Pancreas (tissue), 10 donors: ENCODE measurements at places on chromosomes 1 and 21. TPM values are rescaled to one million over a fixed set of nuclear protein-coding genes. Genes with fewer than 3 reads are reported as not detected.

Gene MCOLN3
- polyA plus RNA-seq = 9.5 TPM

GRCh38 chr1:58209575-58209974, 337.0 kb downstream of the OMA1 start:
- no peaks in the 10 kb centered on the region for H3K4me1 ChIP-seq
- no peak overlapping the region for H3K4me3 ChIP-seq
- no peaks in the 10 kb centered on the region for H3K27me3 ChIP-seq
- no peak overlapping the region for H3K27ac ChIP-seq
- DNase-seq = no peak
- no peaks in the 10 kb centered on the region for H3K36me3 ChIP-seq

GRCh38 chr1:146031476-146031875, 9.9 kb upstream of the HJV start:
- H3K27ac ChIP-seq = no peak overlapping the region
- H3K4me1 ChIP-seq = peaks cover 5% of the 10 kb centered on the region
- no peak overlapping the region for H3K4me3 ChIP-seq

Gene LTN1
- polyA plus RNA-seq = 4.4 TPM

DNA sequence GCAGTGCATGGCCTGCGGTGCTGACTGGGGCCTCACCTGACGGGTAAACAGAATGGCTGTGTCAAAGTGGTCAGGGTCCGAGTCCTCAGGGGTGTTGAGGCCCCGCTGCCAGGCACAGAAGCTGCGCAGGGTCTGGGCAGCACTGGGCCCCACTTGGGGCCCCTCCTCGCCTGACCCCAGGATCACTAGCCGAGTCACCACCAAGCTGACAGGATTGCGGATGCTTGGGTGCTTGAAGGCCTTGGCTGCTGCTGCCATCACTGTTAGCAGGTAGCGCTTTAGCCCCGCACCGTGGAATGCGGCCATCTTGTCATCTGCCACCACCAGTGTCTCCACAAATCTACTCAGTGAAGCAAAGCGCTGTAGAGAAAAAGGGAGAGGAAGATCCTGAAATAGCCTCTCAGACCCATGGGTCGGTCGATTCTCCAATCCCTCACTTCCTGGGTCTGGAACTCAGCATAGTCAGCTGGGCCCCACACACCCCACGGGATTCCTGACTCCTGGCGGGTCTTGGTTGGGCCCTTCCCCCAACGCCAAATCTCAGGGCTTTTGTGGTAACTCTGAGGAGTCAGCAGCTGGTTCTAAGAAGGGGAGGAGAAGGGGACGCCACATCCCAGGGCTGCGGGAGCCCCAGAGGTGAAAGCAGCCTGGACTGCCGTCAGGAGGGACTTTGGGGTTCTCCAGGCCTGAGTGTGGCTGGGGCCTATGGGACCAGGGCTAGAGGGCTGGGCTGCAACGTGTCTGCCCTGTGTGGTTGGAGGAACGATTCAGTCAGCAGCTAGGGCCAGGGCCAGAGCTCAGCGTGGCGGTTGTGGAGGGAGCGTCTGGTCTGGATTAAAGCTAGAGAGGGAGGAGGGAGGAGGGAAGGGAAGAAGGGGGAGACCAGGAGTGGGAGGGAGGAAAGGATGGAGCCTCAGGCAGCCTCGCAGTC, 2.1 kb downstream of the ADAMTS4 start:
- peaks cover 3% of the 10 kb centered on the region for H3K4me1 ChIP-seq
- no peaks in the 10 kb centered on the region for H3K36me3 ChIP-seq
- no peak overlapping the region for H3K27ac ChIP-seq
- no peak for DNase-seq
- H3K27me3 ChIP-seq = no peaks in the 10 kb centered on the region
- no peak overlapping the region for H3K4me3 ChIP-seq

GRCh38 chr1:50231209-50231608, 122.5 kb downstream of the ELAVL4 start:
- H3K27ac ChIP-seq = no peak overlapping the region
- no peak for DNase-seq
- H3K4me1 ChIP-seq = no peaks in the 10 kb centered on the region
- H3K4me3 ChIP-seq = no peak overlapping the region

GRCh38 chr1:113991467-113991997, 12.3 kb downstream of the OLFML3 start:
- no peak for DNase-seq
- no peaks in the 10 kb centered on the region for H3K4me1 ChIP-seq
- H3K4me3 ChIP-seq = no peak overlapping the region
- no peaks in the 10 kb centered on the region for H3K27me3 ChIP-seq
- H3K27ac ChIP-seq = no peak overlapping the region

GRCh38 chr1:212930986-212931678, 19.2 kb upstream of the VASH2 start:
- no peaks in the 10 kb centered on the region for H3K27me3 ChIP-seq
- no peak for DNase-seq
- H3K4me3 ChIP-seq = no peak overlapping the region
- no peaks in the 10 kb centered on the region for H3K4me1 ChIP-seq

DNA sequence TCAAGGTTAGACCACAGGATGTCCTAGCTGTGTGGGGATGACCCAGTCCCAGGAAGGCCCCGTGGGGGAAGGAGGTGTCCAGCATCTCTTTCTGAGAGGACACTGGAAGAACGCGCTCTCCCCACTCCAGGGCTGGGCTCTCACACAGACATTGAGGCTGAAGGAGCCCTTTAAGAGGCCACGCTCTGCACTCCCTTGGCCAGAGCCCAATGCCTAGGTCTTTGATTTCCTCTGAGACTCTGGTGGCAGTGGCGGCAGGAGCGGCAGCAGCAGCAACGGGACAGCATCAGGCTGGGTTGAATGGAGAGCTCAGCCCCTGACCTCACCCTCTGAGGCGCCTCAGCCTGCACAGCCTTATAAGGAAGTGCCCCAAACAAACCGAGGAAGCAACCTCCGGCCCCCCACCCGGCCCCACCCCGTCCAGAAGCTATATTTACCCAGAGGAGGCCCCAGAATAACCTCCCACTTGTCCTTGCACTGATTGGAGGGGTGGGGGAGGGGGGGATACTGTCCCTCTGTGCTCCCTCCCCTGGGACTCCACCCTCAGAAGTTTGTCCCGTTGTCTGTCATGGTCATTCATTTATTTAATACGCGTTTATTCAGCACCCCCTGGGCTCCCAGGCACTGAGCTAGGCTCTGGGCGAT, 12.3 kb downstream of the NES start:
- H3K4me1 ChIP-seq = peaks cover 11% of the 10 kb centered on the region
- no peak overlapping the region for H3K4me3 ChIP-seq
- no peak for DNase-seq
- H3K27ac ChIP-seq = no peak overlapping the region
- H3K27me3 ChIP-seq = no peaks in the 10 kb centered on the region
- no peaks in the 10 kb centered on the region for H3K36me3 ChIP-seq

DNA sequence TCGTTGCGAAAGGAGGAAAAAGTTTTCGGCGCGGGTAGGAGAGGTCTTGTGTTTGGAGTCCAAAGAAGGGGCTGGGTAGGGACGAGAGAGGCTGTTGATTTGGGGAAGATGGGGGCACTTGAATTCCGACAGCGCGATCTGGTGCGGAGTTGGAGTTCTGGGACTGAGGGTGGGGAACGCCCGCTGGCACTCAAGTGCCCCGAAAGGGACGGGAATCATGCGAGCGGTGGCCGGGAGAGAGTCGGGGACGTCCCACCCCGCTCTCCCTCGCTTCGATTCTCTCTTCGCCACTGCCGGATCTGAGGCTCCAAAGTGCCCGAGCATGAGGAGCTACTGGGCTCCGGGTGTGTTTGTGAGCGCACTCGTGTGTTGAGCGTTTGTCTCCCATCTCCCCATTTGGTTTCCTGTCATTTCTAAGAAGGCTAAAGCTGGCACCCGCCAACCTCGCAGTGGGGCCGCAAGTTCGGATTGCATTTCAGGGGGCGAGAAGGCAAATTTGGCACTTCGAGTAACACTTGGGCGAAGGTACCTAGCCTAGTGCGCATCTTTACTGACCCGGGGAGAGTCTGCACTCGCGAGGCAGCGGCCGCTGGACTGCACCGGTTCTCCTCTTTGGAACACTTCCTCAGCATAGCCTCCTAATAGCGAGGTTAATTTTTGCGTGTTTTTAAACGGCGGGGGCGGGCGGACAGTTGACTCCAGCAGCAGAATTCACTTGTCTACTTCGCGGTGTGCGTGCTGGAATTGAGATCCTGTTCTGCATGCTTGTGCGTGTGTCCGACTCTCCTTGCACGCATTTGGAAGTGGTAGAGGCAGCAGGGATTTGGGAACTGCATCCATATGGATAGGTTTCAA, 1.2 kb downstream of the CHRM3 start:
- peak overlapping the region; percentile 64 for H3K4me3 ChIP-seq
- no peaks in the 10 kb centered on the region for H3K36me3 ChIP-seq
- no peaks in the 10 kb centered on the region for H3K27me3 ChIP-seq
- peaks cover 4% of the 10 kb centered on the region for H3K4me1 ChIP-seq
- DNase-seq = peak; percentile 72
- H3K27ac ChIP-seq = peak overlapping the region; percentile 94

Gene OR2L8
- not detected for polyA plus RNA-seq

Gene ARHGAP30
- polyA plus RNA-seq = 0.70 TPM

DNA sequence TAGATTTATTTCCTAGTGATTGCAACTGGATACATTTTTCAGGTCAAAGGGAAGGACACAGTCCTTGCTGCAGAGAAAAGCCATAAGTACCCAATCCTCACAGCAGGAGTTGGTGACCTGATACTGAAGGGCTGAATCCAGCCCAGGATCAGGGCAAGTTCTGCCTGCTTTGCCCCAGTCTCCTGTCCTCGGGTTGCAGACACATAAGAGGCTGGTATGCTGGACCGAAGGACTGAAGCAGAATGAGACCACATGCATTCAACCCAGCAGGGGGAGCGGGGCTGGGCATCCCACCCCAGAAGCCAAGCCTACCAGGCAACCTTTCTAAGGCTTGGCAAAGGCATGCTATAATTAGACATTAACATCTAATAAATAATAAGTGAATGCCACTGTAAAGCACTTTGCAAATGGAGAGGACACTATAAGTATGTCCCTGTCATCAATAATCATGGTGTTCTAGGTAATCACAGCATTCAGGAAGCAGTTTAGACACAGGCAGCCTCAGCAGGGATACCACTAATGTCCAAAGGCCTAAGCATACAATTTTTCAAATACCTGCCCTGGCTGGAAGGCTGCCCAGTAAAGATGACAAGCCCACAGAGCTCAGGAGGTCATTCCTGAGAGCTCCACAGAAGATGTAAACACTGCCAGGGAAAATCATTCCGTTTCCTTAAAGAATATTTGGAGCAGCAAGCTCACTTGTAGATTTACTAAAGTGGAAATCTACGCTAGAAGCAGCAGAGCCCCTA, 47.6 kb downstream of the KRTAP19-8 start:
- H3K36me3 ChIP-seq = no peaks in the 10 kb centered on the region
- H3K27me3 ChIP-seq = no peaks in the 10 kb centered on the region
- H3K4me3 ChIP-seq = no peak overlapping the region

Gene CNTN2
- 0.27 TPM for polyA plus RNA-seq

Gene CDC42BPA
- 10.3 TPM for polyA plus RNA-seq

Gene CFAP107
- polyA plus RNA-seq = not detected

- no peaks in the 10 kb centered on the region for H3K27me3 ChIP-seq
- no peak overlapping the region for H3K27ac ChIP-seq
- H3K4me3 ChIP-seq = no peak overlapping the region
- no peak for DNase-seq
Observed at GRCh38 chr1:14440166-14440565, 158.3 kb upstream of the KAZN start.

GRCh38 chr1:66282891-66283621, 250.9 kb upstream of the SGIP1 start:
- H3K27ac ChIP-seq = no peak overlapping the region
- no peak for DNase-seq
- H3K4me1 ChIP-seq = no peaks in the 10 kb centered on the region

Gene TCP10L
- 0.27 TPM for polyA plus RNA-seq

DNA sequence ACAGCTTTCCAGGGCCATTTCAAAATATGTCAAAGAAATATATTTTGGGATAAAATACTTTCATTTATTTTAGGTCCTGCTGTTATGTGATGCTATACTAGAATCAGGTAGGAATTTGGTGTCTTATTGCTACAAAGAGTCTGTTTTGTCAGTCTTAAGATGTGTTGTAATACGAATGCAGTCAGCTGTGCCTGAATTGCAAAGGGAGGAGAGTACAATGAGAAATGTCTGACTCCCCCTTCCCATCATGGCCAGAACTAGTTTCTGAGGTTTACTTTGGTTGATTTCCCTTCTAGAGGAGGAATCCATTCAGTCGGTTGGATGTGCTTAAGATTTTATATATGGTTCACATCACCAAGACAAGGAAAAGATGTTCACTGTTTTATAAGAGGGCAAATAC, 75.7 kb upstream of the TNFSF18 start:
- no peak for DNase-seq
- H3K27ac ChIP-seq = no peak overlapping the region
- H3K27me3 ChIP-seq = no peaks in the 10 kb centered on the region
- no peak overlapping the region for H3K4me3 ChIP-seq
- H3K4me1 ChIP-seq = peaks cover 24% of the 10 kb centered on the region

Gene EFNA1
- 47.9 TPM for polyA plus RNA-seq

DNA sequence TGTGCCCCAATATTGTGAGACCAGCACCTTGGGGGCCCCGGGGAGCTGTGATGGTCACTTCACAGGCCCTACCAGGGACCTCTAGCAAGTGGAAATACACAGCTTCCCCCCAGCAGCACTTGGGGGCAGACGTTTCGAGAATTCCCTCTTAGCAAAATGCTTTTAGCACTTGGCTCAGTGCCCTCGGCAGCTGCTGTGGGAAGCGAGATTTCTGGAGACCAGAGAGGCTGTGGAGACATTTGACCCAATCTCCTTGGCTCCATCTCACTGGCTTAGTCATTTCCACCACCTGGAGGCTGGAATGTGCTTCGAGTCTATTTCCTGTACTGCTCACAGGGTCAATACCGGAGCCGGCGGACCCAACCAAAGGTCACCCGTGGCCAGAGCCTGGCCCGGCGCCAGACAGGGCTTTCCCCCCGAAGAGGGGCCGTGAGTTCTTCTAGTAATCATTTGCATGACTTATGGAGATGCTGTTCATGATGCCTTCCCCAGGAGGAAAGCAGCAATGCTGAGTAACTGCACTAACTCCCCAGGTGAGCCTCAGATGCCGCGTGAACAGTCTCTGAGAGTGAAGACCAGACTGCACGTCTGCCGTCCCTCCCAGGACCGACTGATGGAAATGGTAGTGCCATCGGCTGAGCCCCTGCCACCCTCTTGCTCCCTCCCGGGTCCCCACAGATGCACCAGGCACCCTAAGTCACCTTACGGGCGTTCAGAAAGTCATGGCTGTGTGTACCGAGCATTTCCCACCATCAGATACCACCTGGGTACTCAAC, 4.4 kb upstream of the C2CD2 start:
- no peaks in the 10 kb centered on the region for H3K36me3 ChIP-seq
- H3K4me3 ChIP-seq = no peak overlapping the region
- no peak for DNase-seq
- H3K27ac ChIP-seq = no peak overlapping the region
- peaks cover 3% of the 10 kb centered on the region for H3K4me1 ChIP-seq
